ENCODE measurements at places on chromosomes 13 and 19.

GRCh38 chr19:52570000-52570861 lies at the start of gene ZNF701:
Gene ZNF701 (plus strand): TSS chr19:52570287. CDS start chr19:52574148, 3,861 bp downstream.
- peak; percentile 97 for DNase-seq

- no peak for DNase-seq
Observed at GRCh38 chr13:34364633-34365032, 546.7 kb downstream of the RFC3 start.

- peak; percentile 78 for DNase-seq
Observed at GRCh38 chr19:39237200-39238184, 7.3 kb downstream of the IFNL3 start.

DNA sequence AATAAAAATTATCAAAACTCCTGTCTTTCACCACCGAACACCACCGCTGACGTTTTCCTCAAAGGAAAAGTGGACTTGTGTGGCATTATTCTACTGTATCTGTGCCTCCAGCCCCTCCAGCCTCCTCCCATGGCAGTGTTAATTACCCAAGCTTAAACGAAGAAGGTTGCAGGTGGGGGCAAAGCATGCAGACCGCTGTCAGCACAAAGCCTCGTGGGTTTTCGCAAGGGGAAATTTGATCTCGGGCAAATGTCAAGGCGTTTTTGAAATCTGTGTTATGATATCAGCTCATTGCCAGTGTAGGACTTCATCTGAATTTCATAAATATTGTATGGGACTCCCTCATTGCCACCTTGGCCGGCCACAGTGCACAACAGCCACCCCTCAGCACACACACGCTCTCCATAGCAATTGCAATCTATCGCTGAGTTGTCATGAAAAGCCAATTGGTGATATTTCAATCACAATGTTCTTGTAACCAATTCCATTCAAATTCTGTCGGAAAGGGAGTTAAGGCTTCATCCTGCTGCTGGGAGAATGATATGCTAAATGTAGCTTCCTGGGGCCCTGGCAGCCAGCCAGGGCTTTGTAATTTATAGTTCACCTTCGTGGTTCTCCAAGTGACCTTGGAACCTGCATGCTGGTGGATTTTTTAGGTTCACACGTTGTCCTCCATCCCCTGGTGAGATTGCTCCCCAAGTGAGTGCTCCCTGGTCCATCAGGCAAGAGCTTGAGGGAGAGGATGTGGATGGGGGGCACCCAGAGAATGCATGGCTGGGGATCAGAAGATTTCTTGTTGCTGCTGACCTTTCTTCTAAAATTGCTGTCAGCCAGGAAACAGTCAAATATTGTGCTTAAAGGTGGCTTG lies 16.6 kb downstream of the CHST8 start:
- peak; percentile 38 for DNase-seq

GRCh38 chr13:84609716-84610115 lies 727.4 kb upstream of the SLITRK1 start:
- no peak for DNase-seq

DNA sequence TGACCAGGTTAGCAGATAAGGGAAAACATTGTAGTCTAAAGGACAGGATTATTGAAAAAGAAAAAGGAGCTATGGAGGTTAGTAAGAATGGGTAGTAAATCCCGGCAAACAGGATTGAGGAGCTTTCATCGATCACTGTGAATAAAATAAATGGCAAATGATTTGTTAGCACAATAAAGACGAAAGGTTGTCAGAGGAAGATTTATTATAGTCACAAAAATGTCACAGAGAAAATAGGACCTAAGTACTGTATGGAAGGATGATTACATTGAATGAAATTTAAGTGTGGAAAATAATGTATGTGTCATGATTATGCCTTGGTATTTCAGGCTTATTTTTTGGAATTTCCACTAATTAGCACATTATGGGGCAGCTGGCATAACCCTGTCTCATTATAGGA lies 519.2 kb upstream of the SLITRK6 start:
- DNase-seq, result no peak

DNA sequence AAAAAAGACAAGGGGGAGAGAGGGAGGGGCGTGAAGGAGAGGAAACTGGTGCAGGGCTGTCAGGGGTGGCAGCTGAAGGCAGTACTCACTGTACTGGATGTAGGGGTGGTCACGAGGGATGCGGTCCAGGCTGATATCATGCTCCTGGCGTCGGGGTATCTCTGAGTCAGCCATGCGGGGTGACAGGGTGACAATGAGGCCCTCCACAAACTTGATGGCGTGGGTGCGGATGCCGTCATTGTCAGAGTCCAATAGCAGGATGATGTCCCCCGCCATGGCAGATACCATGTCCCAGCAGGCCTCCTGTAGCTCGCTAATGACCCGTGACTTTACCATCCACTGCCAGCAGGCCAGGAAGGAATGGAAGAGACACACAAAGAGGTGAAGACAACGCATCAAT lies 15.3 kb downstream of the SYMPK start:
- no peak for DNase-seq

- no peak for DNase-seq
Observed at GRCh38 chr19:5690955-5691821, 1.1 kb downstream of the RPL36 start.

DNA sequence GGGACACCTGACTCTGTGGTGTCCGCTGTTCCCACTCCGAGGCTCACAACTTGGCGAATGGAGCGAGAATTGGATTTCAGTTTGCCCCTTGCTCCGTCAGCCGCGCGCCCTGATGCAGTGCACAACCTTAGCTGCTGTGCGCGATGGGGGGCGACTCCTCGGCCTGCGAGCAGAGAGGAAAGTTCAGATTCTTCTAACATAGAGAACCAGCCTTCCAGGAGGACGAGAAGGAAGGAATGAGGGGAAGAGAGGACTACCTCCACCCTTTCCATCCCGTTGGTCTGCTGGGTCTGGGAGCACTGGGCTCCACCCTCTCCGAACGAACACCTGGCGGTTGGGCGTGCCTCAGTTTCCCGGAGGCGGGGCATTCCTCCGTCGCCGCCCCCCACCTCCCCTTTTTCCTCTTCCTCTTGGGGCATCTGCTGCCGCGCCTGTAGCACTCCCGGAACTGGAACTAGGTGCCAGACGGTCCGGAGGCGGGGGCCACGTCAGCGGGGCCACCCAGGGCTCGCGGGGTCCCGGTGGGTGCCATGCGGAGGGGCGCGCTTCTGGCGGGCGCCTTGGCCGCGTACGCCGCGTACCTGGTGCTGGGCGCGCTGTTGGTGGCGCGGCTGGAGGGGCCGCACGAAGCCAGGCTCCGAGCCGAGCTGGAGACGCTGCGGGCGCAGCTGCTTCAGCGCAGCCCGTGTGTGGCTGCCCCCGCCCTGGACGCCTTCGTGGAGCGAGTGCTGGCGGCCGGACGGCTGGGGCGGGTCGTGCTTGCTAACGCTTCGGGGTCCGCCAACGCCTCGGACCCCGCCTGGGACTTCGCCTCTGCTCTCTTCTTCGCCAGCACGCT lies at the start of gene KCNK6:
Gene KCNK6, plus strand, starts transcription at position 425 of the 838 bp plus-strand sequence. Its CDS starts 106 bp downstream, at position 531.
- DNase-seq, result peak; percentile 66

- no peak for DNase-seq
Observed at GRCh38 chr19:58209577-58209976, 19.1 kb upstream of the ZNF544 start.

- DNase-seq, result peak; percentile 26
Observed at GRCh38 chr19:31491242-31491641, 142.0 kb upstream of the TSHZ3 start.

GRCh38 chr19:41944336-41944735 lies 14.8 kb downstream of the RABAC1 start:
- no peak for DNase-seq

GRCh38 chr19:39736088-39736487 lies 1.7 kb downstream of the CLC start:
- DNase-seq, result no peak

DNA sequence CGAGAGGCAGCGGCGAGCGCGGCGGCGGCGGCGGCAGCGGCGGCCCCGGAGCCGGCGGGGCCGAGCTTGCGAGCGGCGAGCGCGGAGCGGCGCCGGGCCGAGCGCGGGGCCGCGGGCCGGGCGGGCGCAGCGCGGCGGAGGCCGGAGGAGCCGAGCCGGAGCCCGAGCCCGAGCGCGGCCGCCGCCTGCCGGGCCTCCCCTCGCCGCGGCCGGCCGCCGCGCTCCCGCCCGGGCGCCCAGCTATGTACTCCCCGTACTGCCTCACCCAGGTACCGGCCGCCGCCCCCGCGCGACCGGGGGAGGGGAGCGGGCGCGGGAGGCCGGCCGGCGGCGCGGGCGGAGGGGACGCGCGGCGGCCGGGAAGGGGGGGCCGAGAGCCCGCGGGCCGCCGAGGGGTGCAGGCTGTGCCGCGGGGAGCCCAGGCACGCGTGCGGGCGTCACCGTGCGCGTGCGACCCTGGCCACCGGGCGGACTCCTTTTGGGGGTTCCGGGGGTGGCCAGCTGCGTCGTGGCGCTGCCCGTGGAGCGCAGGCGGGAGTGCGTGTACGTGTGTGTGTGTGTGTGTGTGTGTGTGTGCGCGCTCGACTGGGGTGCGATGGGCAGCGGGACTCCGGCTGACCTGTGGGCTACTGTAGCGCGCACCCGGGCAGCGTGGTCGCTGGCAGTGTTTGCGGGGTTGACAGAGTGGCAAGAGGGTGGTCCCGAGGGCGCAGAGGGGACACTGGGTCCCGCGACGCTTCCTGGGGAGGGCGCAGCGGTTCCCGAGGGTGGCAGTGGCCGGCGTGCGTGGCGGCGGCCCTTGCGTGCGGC lies 526 bp downstream of the NFIX start:
- DNase-seq, result no peak

DNA sequence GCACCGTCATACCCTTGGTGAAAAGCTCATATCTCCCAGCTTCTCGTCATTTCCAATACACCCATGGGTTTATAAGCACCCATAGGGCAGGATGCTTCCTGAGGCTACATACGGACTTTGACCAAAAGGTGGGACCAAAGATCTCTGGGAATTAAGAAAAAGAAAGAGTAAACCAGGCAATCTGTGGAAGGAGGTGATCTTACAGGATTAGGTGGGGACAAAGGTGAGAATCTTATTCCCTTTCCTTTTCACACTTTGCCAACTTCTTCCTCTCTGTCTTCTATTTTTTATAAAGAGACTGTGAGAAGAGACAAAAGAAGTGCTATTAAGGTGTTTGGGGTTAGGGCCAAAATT lies 172.0 kb downstream of the DLEU7 start:
- no peak for DNase-seq

DNA sequence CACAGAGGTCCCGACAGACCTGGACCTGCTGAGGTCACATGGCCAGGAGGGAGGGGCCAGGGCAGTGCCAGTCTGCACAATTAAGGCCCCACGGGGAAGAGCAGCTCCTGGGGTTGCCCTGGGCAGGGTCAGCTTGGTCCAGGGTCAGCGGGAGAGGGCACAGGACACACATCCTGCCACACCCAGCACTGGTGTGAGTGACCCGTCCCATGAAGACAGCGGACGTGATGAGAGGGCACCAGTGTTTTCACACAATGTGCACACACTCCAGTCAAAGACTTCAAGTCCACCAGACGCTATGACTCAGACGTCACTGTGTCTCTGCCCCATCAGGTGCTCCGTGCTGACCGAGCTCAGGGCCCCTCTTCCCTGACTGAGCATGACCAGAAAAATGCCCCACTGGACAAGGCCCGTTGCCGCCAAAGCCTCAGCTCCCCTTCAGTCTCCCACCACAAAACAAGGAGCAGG lies 4.2 kb downstream of the TMEM259 start:
- DNase-seq, result peak; percentile 91

DNA sequence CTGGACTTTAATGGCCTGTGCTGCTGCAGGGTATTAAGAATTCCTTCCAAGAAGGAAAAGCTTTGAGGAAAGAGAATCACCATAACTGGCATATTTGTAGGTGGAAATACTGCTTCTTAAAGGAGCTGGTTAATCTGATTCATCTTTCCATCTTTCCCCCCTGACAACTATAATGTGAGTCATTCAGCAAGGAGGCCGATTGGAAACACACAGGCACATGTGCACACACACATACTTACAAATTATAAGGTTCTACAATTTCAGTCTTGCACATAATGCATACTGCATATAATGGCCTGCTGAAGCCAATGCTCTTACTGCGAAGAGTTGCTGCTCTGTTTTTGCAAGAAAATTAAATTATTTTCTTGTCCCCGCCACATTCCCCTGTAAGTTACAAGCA lies 78.8 kb upstream of the TPP2 start:
- DNase-seq, result no peak

GRCh38 chr13:94093652-94094315 lies 385.7 kb downstream of the DCT start:
- DNase-seq, result no peak

- no peak for DNase-seq
Observed at GRCh38 chr13:23793711-23794110, 95.5 kb downstream of the MIPEP start.

DNA sequence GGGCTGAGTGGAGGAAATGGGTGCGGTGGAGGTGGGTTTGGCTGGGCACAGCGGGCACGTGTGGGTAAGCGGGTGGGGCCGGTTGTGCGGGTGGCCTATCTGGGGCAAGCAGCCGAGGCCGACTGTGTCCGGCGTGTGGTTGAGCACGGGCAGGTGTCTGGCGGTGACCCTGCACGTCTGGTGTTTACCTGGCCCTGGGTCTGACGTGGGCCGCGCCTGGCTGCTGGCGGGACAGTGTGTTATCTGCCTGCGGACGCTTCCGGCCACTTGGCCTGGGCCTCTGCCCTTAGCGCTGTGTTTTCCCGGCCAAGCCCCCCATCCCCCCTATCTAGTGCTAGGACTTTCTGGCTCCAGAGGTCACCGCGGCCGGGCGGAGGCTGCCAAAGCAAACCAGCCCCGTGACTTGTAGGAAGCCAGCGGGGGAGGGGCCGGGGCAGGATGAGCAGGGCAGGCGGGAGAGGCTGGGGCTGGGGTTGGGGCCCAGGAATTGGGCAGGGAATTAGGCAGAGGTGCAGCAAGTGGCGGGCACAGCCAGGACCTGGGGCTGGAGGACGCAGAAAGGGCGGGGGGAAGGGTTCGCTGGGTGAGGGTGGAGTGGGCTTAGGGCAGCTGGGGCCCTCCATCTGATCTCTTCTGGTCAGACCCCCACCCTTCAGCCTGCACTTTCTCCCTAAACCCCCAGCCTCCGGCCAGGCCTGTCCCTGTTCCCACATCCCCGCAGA lies 534 bp upstream of the HPN start:
- peak; percentile 89 for DNase-seq
